NCI-H1694 (cell line): ENCODE measurements at places on chromosomes 6 and 20.

DNA sequence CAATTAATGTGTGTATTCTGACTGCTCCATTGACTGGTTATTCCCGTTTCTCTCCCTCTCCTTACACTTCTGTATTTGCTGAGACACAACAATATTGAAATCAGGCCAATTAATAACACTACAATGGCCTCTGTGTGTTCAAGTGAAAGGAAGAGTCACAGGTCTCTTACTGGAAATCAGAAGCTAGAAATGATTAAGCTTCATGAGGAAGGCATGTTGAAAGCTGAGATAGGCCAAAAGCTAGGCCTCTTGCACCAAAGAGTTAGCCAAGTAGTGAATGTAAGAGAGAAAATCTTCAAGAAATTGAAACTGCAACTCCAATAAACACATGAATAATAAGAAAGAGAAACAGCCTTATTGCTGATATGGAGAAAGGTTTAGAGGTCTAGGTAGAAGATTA is 489.5 kb upstream of the CITED2 start:
- no peak for DNase-seq

DNA sequence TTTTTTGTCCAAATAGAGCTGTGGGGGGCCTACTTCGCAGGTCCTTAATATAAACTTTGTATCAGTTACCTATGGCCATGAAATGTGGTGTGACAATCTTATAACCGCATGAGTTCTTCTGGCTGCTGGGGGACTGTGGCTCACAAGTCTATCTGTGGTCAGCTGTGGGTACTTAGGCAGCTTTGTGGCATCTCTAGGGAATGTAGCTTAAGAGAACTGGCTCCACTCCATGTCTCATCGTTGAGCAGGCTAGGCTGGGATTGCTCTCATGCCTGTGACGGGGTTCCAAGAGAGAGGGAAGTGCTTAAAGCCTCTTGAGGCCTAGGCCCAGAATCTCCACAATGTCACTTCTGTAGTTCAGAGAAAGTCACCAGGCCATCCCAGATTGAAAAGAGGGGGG is 140.5 kb downstream of the BTBD3 start:
- no peak for DNase-seq

- no peak for DNase-seq
Observed at GRCh38 chr20:63911176-63911575, 16.2 kb downstream of the DNAJC5 start.

GRCh38 chr20:63733579-63734081 is 2.8 kb upstream of the LIME1 start:
- no peak for DNase-seq

DNA sequence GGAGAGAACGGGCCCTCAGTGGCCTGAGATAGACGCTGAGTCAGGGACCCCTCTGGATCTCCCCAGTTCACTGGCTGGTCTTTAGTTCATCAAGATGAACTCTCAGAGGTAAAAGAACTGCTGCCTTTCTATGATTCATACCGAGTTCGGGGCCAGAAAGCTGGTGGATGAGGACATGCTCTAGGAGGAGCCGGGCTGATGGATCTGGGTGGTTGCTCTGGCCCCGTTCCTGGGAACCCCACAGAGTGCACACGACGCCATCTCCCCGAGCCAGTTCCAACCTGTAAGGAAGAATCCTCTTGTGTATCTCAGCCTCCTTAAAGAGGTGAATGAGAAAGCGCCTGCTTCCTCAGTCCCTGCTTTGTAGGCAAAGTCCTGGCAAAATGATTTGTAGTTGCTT is 142.6 kb upstream of the PDE10A start:
- no peak for DNase-seq

DNA sequence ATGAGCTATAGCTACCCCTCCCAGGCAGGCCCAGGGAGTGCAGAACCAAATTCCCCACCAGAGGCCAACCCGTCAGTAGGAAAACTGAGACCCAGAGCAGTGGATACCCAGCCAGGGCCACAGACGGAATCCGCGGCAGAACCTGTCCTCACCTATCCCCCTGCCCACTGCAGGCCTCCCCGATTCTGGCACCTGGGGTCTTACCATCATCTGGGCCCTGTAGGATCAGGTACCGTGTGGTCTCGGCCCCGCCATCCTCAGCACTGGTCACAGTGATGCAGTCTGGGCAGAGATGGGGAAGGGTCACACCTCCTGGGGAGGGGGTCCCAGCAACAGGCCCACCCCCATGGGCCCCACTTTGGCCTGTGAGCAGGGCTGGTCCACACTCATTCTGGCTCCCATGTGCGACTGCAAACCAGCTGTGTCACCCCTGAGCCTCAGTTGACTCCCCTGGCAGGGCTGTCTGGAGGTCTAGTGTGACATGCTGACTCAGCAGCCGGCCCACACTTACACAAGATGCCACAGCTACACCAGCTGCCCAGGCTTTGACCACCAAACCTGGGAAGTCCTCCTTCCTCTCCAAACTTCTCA is 3.8 kb downstream of the ZNF335 start:
- no peak for DNase-seq

DNA sequence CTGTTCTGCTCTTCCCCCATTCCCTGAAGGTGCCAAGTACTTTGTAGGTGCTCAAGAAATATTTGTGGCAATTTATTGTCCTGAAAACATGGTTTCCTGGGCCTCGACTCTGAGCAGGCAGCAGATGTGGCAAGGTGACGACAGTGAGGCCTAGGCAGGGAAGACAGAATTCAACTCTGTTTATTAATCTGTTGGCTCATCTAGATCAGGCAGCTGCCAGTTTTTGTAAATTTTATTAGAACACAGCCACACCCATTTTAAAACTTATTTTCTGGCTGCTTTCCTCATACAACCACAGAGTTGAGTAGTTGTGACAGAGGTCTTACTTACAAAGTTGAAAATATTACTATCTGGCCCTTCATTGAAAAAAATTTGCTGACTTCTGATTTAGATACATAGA is 24.5 kb downstream of the MAPK14 start:
- DNase-seq = no peak

- no peak for DNase-seq
Observed at GRCh38 chr6:148857798-148858390, 111.1 kb downstream of the UST start.

DNA sequence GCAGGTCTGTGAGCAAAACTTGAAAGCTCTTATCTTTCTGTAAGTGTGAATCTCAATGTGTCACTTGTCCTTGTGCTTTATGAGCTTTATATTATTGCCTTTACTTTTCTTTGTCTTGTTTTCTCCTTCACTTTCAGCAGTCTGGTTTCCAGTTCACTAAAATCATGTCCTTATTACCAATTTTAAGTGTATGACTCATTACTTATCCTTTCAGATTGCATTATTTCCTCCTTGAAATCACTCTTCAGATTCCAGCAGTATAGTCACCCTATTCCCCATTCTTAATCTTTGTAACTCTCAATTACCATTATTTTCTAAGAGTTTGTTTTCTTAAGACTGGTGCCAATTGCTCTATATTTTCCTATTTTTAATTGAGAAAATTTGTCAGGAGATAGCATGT is 117.4 kb upstream of the GRIK2 start:
- DNase-seq = no peak

DNA sequence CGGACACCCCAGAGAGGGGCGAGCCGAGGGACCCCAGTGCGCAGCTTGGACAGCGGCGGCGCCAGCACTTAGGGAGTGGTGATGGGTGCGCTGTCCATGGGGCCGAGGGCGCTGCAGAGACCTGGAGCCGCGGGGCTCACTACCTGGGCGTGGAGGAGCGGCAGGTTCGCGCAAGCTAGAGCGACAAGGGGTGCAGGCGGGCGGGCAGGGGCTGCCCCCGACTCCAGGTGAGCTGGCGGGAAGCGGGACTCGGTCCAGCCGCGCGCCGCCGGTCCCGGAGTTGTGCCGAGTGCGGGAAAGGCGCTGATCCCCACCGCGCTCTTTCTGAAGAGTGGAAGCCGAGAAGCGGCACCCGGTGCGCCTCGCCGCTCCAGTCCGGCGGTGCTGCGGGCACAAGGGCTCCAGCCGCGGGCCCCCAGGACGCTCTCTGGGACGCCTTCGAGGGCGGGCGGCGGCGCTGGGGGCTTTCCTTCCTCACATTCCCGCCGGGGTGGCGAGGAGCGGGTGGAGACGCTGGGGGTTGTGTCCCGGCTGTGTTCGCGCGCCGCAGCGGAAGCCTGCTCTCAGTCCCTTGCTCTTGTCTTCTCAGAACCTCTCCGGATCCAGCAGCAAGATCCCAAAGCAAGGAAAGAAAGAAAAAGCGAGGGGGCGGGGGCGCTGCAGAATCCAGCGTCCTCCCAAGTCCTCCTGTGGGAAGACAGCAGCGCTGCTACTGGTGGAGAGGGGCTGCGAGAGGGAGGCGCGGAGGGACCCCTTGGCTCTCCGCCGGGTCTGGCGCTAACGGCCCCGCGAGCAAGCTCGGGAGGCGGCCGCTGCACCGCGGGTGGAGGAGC is at the start of gene B3GAT2:
Gene B3GAT2 (minus strand): TSS at position 610 of the 833 bp plus-strand sequence. CDS start 631 bp downstream, outside the sequence.
- peak; percentile 16 for DNase-seq

- no peak for DNase-seq
Observed at GRCh38 chr20:7347409-7347808, 579.9 kb downstream of the BMP2 start.

GRCh38 chr20:59469267-59470252 is 134.8 kb upstream of the PHACTR3 start:
- DNase-seq = no peak

DNA sequence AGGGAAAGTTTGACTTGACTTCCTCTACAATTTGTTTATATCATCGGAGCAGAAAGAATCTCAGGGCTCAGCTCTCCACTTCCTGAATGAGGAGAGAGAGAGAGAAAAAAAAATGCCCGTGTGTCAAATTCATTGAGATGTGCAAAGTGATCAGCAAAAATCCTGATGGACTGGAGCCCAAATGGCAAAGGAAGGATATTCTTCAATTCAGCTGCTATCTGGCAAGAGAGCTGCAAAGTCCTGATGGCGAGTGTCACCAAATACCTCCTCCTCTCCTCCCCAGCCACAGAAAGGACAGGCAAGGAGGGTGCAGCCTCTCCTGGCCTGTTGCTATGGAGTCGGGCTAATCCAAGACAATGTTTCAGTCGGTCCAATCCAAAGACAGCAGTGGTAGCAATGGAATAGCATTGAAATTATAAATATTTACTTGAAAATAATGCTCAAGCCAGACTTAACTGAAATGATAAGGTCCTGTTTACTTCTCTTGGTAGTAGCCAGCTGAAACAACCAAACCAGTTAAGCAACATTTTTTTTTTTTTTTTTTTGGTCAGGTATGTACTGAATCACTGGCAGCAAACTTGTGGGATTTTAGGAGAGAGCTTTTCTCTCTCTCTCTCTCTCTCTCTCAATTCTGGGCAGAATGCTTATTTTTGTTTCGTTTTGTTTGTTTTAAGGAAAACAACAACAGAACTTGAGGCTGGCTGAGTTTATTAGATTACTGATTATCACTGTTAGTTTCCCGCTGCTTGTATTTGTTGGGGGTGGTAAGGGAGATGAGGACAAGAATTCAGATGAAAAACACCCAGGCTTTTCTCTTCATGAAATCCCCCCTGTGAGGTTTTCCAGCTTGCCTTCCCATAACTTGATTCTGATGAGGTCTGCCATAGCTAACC is 204.2 kb downstream of the BCAS1 start:
- no peak for DNase-seq

- peak; percentile 80 for DNase-seq
Observed at GRCh38 chr6:135796643-135797305, 54.7 kb upstream of the PDE7B start.

GRCh38 chr20:46011631-46012482 is 3.1 kb downstream of the MMP9 start:
- no peak for DNase-seq

DNA sequence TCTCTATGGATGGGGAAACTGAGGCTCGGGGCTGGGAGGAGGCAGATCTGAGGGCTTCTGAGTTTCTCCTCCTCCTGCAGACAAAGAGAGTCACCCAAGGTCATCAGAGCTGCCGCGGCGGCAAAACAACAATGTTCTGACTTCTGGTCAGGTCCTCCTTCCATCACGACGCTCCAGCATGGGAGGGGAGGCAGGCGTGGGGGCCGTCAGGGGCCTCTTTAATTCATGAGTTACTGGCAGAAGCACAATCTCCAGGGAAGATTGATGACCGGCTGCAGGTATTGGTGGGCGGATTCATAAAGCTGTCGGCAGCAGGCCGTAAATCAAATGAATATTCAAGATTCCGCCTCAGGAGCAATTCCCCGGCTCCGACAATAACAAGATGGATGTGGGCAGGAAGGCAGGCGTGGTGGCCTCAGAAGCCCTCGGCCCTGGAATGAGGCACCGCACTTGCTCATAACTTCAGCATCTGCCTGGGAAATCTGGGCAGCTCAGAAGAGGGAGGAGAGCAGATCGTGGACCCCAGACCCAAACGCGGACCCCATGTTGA is 19.1 kb downstream of the PCK1 start:
- DNase-seq = no peak
